RPMI8226 (cell line): ENCODE measurements at places on chromosomes 13 and 19.
A peak's percentile ranks its signal among the peaks of the same experiment; 100 is the strongest.

GRCh38 chr13:83883061-83883523, 818 bp upstream of the SLITRK1 start:
- DNase-seq = no peak

GRCh38 chr13:32135056-32135390, 103.4 kb downstream of the FRY start:
- no peak for DNase-seq

DNA sequence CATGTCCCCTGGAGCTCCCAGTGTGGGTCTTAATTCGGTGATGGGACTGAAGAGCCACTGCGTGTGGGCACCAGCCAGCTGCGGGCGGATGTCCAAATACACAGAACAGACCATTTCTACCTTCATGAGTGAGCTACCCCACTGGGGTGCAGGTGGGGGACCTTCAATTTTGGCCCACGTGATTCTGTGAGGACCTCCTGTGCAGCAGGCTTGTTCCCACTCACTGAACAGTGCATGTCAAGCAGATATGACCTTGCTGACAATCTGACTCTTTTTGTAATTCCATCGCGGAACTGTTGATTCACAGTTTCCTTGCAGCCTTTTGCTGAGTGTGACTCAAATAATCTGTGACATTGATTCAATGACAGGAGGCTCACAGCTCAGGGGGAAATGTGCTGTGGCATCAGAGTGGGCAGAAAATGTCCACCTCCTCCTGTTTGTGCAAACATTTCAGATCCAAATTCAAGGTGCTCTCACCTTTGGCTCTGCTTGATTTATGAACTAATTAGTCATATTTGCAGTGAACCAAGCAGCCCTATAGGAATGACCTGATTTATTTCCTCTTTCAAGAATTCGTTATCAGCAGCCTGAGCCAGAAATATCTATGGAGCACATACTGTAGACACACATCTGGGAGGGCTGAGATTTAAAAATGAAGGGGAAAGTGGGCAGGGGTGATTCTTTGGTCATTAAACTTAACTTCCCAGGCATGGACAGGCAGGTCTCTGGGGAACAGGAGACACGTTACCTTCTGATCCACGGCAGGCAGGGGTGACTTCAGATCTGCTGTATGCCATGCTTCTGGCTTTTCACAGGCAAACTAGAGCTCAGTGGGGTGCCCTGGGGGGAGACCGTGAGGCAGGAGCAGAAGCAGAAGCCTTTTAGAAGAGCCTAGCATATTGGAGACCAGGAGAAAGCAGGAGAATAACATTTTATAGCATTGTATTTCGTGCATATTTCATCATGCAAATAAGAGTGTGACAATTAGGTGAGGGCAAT, 170.0 kb upstream of the KL start:
- no peak for DNase-seq

DNA sequence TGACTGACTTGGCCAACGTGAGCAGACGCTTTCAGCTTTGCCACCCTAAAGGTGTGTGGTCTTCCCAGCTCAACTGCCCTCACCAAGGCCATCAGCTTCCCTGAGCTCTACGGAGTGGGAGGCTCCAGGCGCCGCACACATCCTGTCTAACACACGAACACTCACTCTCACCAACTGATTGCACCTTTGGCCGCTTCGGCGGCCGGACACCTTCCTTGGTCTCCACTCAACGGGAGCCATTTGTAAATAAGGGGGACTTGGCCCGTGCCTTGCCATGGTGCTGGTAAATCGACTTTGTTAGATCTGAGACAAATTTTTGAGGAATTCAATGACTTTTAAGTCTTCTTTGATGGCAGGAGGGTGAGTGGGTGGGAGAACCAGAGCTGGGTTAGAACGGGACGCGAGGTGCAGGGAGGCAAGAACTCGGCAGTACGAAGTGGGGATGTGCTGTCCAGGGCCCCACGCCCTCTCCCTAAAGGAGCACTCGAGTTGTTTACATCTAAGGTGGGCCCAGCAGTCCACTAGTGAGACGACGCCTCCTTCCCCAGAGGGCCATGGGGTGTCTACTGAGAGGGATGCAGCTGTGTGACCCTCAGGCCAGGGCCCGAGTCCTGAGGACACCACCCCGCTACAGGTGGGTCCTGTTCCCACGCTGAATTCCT, 4.4 kb downstream of the C13orf46 start:
- no peak for DNase-seq

- DNase-seq = no peak
Observed at GRCh38 chr13:28753208-28753892, 34.6 kb upstream of the SLC46A3 start.

GRCh38 chr19:17794731-17795494, at the start of gene B3GNT3:
Gene B3GNT3 (plus strand): TSS chr19:17795138. CDS start chr19:17807808, 12,670 bp downstream.
- peak; percentile 60 for DNase-seq

- DNase-seq = no peak
Observed at GRCh38 chr13:78015782-78016181, 97.2 kb upstream of the EDNRB start.

GRCh38 chr19:16428372-16429036, 43.3 kb downstream of the EPS15L1 start:
- no peak for DNase-seq

- no peak for DNase-seq
Observed at GRCh38 chr13:28353679-28354078, 141.2 kb downstream of the FLT1 start.

- no peak for DNase-seq
Observed at GRCh38 chr13:70502944-70503343, 394.7 kb upstream of the KLHL1 start.
